ENCODE measurements at places on chromosomes 5 and 9. TPM values are rescaled to one million over a fixed set of nuclear protein-coding genes. Genes with fewer than 3 reads are reported as not detected.

The RGS7BP gene
- polyA plus RNA-seq: 10.6 TPM

- no peak for DNase-seq
Observed at GRCh38 chr9:40927260-40927631, 201.2 kb downstream of the FOXD4L6 start.

GRCh38 chr5:160173-160510, 31.2 kb upstream of the LRRC14B start:
- DNase-seq: no peak

GRCh38 chr5:109748546-109748945, 58.8 kb downstream of the MAN2A1 start:
- DNase-seq: no peak

GRCh38 chr5:81315336-81315735, 13.9 kb downstream of the ZCCHC9 start:
- DNase-seq: no peak

DNA sequence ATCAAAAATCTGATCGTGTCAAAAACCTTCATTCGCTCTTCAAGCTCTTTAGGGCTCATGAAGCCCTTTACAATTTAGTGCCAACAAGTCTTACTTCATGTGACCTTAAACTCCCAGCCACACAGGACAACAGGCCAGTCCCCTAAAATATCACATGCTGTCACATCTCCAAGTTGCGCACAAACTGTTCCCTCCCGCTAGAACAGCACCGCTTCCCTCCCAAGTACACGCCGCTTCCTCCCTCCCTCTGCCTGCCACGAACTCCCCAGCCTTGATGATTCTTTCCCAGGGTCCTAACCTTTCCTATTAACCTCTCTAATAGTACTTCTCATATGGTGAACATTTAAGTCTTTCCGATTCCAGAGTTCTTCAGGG, 91.2 kb downstream of the TLE1 start:
- no peak for DNase-seq

DNA sequence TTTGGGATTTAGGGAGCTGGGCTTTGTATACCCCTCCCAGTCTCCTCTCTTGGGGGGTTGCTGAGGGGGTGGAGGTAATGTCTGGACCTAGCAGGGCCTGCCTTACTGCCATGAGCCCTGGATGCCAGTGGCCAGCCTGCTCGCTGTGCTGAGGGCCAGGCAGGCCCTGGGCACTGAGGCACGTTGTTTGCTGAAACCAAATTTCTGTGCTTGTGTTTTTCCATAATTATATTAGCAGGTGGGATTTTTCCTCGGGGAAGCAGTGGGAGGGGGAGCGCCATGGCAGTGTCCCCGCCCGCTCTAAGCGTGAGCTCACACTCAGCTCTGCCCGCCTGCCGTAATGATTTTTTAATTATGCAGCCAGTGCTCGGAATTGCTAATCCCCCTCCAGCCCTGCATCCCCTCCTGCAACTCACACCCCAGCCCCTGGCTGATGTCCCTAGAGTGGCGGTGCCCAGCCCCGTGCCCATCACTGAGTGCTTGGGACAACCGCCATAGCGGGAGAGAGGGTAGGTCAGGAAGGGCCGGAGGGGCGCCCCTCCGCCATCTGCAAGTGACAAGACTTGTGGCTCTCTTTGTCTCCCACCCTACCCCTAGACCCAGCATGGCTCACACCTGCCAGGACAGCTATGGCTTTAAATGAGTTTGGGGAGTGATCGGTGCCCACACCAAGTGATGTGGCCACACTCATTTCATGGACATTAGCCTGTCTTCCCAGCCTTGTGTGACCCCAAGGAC, 20.9 kb downstream of the CXXC5 start:
- DNase-seq: no peak
